Lung microvascular endothelial cell (primary cell): ENCODE measurements at places on chromosomes 7 and 10. TPM values are rescaled to one million over a fixed set of nuclear protein-coding genes. Genes with fewer than 3 reads are reported as not detected.

DNA sequence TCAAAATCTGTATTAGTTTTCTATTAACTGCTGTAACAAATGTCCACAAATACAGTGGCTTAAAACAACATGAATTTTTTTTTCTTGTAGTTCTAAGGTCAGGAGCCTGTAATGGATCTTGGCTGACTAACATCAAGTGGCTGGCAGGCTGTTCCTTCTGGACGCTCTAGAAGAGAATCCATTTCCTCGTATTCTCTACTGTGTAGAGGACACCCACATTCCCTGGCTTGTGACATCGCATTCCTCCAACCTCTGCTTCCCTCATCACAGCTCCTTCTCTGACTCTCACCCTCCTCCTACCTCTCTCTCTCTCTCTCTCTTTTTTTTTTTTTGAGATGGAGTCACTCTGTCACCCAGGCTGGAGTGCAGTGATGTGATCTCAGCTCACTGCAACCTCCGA, 4.8 kb upstream of the CALHM1 start:
- no peak for DNase-seq

DNA sequence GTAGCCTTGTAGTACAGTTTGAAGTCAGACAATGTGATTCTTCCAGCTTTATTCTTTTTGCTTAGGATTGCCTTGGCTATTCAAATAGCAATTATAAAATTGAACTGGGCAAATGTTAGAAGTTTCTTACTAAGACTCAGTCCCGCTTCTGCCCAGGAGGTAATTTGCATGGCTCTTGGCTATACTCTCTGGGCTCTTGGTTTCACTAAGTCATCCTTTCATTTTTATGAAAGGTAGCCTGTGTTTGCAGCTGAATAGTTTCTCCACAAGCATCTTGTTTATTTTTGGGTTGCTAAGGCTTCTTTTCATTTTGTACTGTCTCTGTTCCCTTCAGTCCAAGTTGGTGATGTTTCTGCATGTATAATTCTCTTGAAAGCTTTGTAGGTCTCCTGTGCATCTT, 340.6 kb downstream of the SH2D4B start:
- DNase-seq = no peak

SRRM3 gene
- total RNA-seq = 1.5 and 3.0 TPM in 2 replicates

DNA sequence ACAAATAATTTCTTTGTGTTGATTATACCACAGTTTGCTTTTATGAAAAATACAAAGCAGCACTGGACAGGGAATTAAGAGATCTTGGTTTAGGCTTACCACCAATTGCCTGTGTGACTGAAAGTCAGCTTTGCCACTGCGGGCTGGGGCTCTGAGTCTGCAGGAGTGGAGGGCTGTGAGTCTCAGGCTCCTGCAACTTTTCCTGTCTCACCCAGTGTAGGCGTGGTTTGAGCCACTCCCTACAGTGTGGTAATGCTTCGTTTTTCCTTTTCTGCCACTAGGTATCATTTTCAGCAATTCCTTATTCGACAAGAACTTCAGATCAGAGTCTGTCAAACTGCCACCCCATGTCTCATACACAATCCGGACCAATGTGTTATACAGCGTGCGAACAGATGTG, 180.6 kb downstream of the ABCA13 start:
- DNase-seq = no peak

TCERG1L gene
- total RNA-seq = not detected in 2 replicates

MBL2 gene
- total RNA-seq = not detected in 2 replicates

DNA sequence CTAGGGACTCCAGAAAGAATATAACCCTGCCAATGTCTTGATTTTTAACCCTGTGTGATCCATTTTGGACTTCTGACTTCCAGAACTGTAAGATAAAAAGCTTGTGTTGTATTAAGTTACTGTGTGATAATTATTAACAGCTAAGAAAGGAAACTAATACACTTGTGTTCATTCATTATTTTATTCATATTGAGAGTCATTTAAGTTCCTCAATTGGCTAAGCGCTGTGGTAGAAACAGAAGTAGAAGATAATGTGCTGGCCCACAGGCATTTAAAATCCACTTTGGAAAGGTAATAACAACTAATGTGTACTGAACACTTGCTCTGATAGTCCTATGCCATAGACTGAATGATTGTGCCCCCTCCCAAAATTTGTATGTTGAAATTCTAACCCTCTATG, 471.7 kb upstream of the GHITM start:
- no peak for DNase-seq

GRCh38 chr7:86784765-86785164, 141.1 kb downstream of the GRM3 start:
- no peak for DNase-seq

SCIN gene
- total RNA-seq = not detected in 2 replicates
